ENCODE measurements at places on chromosomes 13 and 19. TPM values are rescaled to one million over a fixed set of nuclear protein-coding genes. Genes with fewer than 3 reads are reported as not detected.

Gene URAD
- not detected for total RNA-seq

Gene UGGT2
- total RNA-seq, result 11.3 TPM

Gene SGCG
- total RNA-seq, result not detected

Gene PALM
- 18.2 TPM for total RNA-seq

Gene ZNF626
- not detected for total RNA-seq

Gene IGLON5
- 0.06 TPM for total RNA-seq

Gene C13orf42
- total RNA-seq, result not detected

Gene CLIP3
- total RNA-seq, result 0.67 TPM

Gene TMEM59L
- total RNA-seq, result 5.8 TPM

Gene CYP2S1
- total RNA-seq, result 24.9 TPM

Gene IRGC
- not detected for total RNA-seq

Gene MISP3
- 2.3 TPM for total RNA-seq

Gene FCAR
- total RNA-seq, result not detected

Gene GNG14
- total RNA-seq, result not detected

Gene ZNF491
- not detected for total RNA-seq

Gene UNC13A
- total RNA-seq, result 1.7 TPM

Gene KLHL26
- total RNA-seq, result 3.4 TPM

Gene CYP4F3
- 3.5 TPM for total RNA-seq

Gene NKG7
- total RNA-seq, result not detected

Gene ZNF528
- 0.21 TPM for total RNA-seq

Gene ANKRD24
- total RNA-seq, result 0.29 TPM

Gene TTYH1
- total RNA-seq, result 0.30 TPM

Gene FAM124A
- 2.3 TPM for total RNA-seq

Gene PEAK3
- total RNA-seq, result 0.05 TPM

Gene COX7A1
- total RNA-seq, result not detected

Gene IFNL1
- not detected for total RNA-seq

Gene TEX101
- not detected for total RNA-seq

Gene CYP4F2
- 0.14 TPM for total RNA-seq

Gene LRFN3
- total RNA-seq, result 23.2 TPM

Gene ONECUT3
- not detected for total RNA-seq

Gene CEACAM20
- not detected for total RNA-seq

Gene STARD13
- total RNA-seq, result 6.3 TPM

Gene CDC16
- 43.2 TPM for total RNA-seq

Gene PABPC3
- total RNA-seq, result 0.11 TPM

Gene SYCN
- total RNA-seq, result not detected

Gene PLIN5
- total RNA-seq, result 0.10 TPM

Gene CCDC169
- total RNA-seq, result 0.28 TPM

Gene NLRP13
- total RNA-seq, result not detected

Gene CHAMP1
- total RNA-seq, result 23.4 TPM

Gene IQCN
- total RNA-seq, result 0.99 TPM

Gene HTR2A
- total RNA-seq, result not detected

Gene PCDH9
- 6.0 TPM for total RNA-seq

Gene BICRA
- 13.9 TPM for total RNA-seq

Gene MCEMP1
- not detected for total RNA-seq

Gene TGFBR3L
- 2.1 TPM for total RNA-seq

Gene MEDAG
- not detected for total RNA-seq

Gene PSG3
- not detected for total RNA-seq

Gene CYP4F12
- 2.2 TPM for total RNA-seq

Gene TUBB4A
- total RNA-seq, result 7.2 TPM

Gene PRSS57
- total RNA-seq, result not detected

Gene OR7D4
- not detected for total RNA-seq
